ENCODE measurements at places on chromosomes 7 and 10.

DNA sequence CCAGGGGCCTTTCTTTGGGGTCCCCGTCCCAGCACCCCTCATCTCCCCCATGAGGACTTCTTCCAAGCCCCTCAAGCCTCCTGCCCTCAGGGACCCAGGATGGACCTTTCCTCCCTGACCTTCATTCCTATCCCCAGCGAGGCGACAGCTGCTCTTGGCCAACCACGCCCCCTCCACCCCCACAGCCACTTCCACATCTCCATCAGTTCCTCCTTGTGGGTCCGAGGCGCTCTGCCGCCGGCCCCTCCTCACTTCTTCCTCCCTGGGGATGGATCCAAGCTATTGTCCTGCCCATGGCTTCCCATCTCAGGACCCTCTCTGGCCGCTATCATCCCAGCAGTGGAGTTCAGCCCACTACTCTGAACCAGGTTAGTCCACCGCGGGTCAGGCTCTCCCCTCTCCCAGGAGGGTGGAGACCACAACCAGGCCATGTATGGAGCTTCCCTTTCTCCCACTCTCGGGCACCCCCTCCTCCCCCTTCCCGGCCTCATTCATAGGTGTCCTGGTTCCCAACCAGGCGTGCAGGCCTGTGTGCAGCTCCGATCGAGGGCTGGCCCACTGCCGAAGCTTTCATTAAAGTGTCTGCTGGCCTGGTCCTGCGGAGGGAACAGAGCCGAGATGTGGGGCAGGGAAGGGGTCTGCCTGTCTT is 1.7 kb upstream of the SH2B2 start:
- DNase-seq, result no peak

- DNase-seq, result peak; percentile 94
Observed at GRCh38 chr7:42911454-42912447, at the start of gene C7orf25. TSS of gene C7orf25 (minus strand) at chr7:42912070. CDS start at chr7:42910900, 1,170 bp downstream.

DNA sequence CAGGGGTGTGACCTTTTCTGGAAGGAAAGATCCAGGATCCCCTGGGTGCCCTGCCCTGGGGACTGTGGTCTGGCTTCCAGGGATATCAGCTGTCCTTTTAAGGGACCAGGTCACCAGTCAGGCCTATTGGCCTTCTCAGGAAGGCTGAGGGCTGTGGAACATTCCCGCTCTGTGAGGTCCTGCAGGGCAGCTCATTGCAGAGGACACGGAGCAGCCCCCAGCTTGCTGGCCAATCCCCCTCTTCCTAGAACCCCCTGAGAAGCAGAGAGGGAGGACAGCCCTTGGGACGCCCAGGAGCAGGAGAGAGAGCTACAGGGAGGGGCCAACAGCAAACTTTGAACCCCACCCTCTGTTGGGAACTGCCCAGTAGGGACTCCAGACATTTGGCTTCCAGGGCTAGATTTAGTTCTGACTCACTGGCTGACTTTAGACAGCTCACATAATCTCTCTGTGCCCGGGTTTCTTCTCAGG is 67.9 kb upstream of the COL13A1 start:
- no peak for DNase-seq

GRCh38 chr7:77696643-77697534 is 630 bp downstream of the RSBN1L start:
- peak; percentile 72 for DNase-seq

- no peak for DNase-seq
Observed at GRCh38 chr7:66460921-66461361, 167.7 kb upstream of the KCTD7 start.

DNA sequence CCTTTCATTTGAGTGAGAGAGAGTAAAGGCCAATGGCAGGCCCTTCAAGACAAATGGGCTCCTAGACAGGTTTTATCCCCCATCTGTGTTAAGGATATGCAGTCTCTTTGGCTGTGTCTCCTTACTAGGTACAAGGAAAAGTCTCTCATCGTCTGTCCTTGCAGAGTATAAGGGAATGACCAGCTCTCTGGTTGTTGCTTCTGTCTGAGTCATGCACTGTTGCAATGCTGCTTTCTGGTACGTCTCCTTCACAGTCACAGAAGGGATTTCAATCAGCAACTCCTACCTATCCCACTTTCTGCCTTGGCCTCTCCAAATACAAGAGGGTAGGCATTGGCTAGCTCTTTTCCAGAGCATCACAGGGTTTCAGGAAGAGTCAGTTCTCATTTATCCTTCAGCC is 48.1 kb downstream of the CTTNBP2 start:
- DNase-seq, result no peak

- no peak for DNase-seq
Observed at GRCh38 chr7:67525588-67525987, 529.0 kb downstream of the TYW1 start.

GRCh38 chr10:117362313-117362712 is 12.9 kb downstream of the PDZD8 start:
- DNase-seq, result no peak

DNA sequence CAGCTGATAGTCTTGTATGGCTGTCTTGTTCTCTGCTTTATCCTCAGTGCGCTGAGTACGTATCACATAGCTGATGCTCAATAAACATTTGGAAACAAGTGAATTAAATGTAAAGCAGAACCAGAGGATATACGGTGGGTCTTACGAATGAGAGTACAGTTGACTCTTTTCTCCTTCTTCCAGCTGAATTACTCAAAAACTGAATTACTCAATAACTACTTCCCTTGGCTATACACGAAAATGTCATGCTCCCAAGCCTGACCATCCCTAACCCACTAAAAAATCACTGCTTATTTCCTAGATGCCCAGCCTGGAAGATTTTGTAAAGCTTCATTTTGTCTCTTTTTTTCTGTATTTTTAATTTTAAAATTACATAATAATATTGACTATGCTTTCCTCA is 3.2 kb upstream of the RSU1 start:
- no peak for DNase-seq

- DNase-seq, result no peak
Observed at GRCh38 chr7:143256325-143256724, 6.9 kb upstream of the GSTK1 start.

GRCh38 chr7:31603046-31603445 is 84.0 kb upstream of the PPP1R17 start:
- no peak for DNase-seq

GRCh38 chr7:148697256-148698006 is 1.3 kb upstream of the CUL1 start:
- DNase-seq, result peak; percentile 69

DNA sequence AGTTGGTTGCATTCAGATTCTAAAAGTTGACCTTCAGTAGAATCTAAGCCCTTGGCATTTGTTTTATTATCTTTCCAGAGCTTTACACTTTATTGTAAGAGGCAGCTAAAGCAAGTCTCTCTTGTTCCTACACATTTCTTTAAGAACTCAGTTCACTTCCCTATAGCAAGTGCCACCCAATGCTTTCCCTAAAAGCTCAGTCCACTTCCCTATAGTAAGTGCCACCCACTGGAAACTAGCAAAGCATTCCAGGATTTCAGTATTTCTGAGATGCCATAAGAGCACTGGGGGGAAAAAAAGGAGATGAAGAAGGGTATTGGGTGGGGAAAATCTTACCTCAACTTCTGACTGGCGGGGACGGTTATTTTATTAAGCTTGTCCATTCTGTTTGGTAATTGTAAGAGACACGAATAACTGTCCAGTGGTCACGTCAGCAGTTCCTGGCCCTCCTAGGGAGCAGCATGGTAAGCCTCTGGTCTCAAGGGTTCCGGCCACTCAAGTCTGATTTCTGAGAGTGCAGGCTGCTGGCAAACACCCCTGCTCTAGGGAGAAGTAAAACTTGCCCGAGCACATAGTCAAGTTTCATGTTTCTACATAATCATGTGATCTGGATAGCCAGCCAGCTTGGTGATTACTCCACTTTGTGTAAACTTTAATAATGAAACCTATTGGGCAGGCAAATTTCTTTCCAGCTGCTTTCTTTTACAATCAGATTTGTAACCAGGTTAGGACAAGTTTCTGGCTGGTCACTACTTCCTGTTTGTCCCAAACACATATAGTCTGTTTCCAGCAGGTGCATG is at the start of gene BLNK:
Gene BLNK, minus strand, starts transcription at position 554 of the 800 bp plus-strand sequence. Its CDS starts 171 bp downstream, at position 383.
- no peak for DNase-seq

- DNase-seq, result peak; percentile 55
Observed at GRCh38 chr10:14536241-14537213, 205.8 kb upstream of the FRMD4A start.

DNA sequence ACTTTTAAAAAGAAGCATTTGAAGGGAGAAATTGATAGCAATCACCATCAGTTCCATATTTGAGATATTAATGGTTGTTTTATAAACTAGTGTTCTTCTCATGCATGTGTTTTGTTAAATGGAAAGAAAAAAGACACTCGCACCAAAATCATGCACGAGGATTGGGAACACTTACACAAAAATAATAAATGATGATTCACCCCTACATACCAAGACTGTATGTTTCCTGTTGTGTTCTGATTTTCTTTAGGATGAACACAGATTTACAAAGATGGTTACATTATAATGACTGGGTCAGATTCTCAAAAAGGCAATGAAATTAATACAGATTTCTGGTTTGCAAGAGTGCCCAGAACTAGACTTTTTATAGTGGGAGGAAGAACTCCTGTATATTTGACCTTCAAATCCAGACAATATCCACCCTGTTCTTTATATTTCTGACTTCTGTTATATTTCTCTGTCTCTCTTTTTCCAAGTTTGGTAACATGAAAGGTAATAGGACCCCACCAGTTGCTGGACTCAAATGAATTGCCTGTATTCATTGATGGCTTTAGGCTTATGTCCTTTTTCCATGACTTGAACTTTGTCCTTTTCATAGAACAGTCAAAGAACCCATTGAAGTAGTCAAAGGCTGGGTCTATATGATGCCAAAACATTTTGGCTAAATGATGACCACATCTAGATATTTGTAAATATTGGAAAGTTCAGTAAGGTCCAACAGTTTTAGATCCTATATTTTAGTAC is 54.4 kb downstream of the SEMA3A start:
- no peak for DNase-seq

GRCh38 chr7:132424821-132425724 is 151.2 kb downstream of the PLXNA4 start:
- no peak for DNase-seq

- DNase-seq, result peak; percentile 16
Observed at GRCh38 chr7:128351296-128352152, 7.8 kb upstream of the RBM28 start.

DNA sequence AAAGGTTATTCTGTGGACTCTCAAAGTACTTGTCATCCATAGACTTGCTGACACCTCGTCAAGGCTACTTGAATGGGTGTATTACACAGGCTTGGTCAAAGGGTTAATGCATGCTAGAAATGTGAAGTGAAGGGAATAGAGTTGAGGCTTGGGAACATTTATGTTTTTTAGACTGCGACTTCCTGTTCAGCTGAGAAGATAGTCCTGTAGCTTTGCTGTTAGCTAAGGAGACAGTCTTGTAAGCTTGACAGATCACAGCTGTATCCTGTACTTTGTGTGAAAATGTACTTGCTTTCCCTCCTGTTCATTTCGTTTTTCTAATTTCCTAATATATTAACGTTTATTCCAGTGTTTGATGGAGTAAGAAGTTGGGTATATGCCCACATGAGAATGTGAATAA is 52.1 kb downstream of the ADD3 start:
- no peak for DNase-seq

DNA sequence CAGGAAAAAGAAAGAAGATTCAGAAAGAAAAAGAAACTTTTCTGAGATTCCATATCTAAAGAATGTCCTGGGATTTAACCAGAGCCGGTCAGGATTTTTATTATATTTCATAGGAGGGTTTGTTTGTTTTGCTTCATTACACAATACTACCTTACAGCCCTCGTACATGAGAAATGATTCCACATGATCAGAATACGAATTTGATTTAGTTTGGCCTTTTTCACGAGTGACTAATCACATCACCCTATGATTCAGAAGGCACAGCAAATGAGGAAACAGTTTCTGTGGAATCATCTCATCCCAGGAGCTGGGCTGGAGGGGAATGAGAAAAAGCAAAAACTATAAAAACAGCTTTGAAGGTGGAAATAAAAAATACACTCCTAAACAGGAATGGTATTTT is 54.7 kb upstream of the VWC2 start:
- DNase-seq, result no peak

DNA sequence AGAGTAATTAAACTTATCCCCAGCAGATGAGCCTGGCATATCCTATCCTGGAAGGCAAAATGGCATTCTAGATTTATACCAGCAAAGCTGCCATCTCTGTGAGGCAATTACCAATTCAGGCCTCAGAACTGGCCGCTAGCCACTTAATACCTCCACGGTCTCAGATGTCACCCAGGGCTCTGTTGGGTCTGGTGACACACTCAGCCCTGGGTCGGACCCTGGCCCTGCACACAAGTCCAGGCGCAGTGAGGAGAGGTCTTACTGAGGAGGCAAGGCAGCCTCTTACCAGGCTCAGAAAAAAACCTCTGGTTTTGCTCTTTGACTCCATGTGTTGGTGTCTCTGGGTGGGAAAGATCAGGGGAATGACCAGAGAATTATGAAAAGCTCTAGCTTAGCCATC is 186.6 kb downstream of the EMX2 start:
- DNase-seq, result no peak

DNA sequence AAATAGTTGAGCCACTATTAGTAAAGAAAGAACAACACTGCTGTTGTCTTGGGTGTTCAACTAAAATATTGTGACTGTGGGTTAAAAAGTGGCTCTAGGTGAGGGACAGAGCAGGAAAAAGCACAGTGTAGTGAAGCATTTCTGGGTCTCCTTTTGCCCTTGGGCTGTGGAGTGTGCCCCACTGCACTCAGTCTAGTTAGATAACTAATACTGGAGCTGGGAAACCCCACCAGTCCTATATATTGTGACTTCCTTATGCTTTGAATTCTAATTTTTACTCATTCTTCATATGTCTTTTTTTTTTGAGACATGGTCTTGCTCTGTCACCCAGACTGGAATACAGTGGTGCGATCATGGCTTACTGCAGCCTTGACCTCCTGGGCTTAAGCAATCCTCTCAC is 195.1 kb downstream of the EXOC4 start:
- no peak for DNase-seq

- DNase-seq, result no peak
Observed at GRCh38 chr10:24718031-24718855, 5.4 kb downstream of the ARHGAP21 start.

DNA sequence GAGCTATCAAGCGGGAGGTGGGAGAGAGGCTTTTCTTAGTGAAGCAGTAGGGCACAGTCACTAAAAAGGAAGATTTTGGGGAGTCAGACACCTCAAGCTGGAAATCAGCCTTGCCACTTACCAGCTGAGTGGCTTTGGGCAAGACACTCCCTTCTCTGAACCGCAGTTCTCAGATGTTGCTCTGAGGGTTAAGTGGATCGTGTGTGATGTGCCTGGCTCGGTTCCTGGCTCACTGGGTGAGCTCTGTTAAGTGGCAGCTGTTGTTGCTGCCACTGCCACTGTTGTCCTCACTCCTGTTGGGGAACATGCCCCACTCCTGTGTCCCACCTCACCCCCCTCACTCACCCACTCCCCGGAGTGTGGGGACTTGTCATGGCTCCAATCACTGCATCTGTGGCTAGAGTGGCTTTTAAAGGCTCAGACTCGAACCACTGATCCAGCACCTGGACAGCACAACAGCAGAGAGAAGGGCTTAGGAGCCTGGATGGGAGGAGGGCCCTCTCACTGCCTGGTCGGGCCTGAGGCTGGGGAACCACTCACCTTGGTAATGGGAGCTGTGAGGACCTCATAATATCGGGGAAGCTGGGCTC is 20.0 kb downstream of the PYROXD2 start:
- DNase-seq, result no peak

- no peak for DNase-seq
Observed at GRCh38 chr7:42035210-42035609, 201.8 kb downstream of the GLI3 start.

Data from activated naive CD4-positive, alpha-beta T cell treated with Interleukin-2 at 50 U/mL for 16 hours (primary cell).